Keratinocyte (primary cell): ENCODE measurements at places on chromosomes 5 and 9.

DNA sequence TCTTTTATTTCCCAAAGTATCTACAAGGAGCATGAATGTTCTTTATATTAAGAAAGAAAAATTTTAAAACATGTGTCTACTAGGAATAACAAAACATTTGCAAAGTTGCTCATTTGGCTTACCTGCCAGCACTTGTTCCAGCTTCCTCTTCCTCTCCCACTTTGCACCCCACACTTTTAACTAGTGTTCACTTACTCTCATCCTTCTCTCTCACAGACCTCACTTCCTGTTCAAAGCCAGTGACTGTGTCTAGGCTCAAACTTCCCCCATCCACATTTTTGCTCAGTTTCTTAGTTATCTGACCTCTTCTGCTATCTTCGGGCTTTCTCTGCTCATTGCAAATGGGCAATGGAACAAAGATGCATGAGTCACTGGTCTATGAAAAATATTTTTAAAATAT is 512.2 kb upstream of the ZNF462 start:
- H3K27me3 ChIP-seq: no peaks in the 10 kb centered on the region
- H3K4me3 ChIP-seq: no peak overlapping the region
- no peak for DNase-seq
- no peak overlapping the region for H3K27ac ChIP-seq
- peaks cover 2% of the 10 kb centered on the region for H3K4me1 ChIP-seq

GRCh38 chr5:32542216-32543059 is 42.9 kb upstream of the SUB1 start:
- no peaks in the 10 kb centered on the region for H3K27me3 ChIP-seq
- peaks cover 3% of the 10 kb centered on the region for H3K4me1 ChIP-seq
- no peaks in the 10 kb centered on the region for H3K36me3 ChIP-seq
- no peak overlapping the region for H3K4me3 ChIP-seq
- no peak for DNase-seq

DNA sequence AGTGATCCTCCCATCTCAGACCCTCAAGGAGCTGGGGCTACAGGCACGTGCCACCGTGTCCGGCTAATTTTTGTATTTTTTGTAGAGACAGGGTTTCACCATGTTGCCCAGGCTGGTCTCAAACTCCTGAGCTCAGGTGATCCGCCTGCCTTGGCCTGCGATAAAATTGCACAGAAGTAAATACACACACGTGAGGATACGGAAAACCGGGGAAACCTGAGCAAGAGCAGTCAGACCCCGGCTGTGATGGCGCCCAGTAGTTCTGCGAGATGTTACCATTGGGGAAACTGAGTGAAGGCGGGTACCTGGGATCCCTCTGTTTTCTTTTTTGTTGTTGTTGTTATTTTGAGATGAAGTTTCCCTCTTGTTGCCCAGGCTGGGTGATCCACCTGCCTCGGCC is 114.9 kb downstream of the C9orf50 start:
- H3K27ac ChIP-seq: no peak overlapping the region
- no peak for DNase-seq
- no peaks in the 10 kb centered on the region for H3K27me3 ChIP-seq
- no peaks in the 10 kb centered on the region for H3K36me3 ChIP-seq

- no peaks in the 10 kb centered on the region for H3K27me3 ChIP-seq
- H3K4me1 ChIP-seq: no peaks in the 10 kb centered on the region
Measured at GRCh38 chr5:8842971-8843551, 702.8 kb downstream of the SEMA5A start.
